ENCODE measurements at places on chromosomes 7 and 10.

DNA sequence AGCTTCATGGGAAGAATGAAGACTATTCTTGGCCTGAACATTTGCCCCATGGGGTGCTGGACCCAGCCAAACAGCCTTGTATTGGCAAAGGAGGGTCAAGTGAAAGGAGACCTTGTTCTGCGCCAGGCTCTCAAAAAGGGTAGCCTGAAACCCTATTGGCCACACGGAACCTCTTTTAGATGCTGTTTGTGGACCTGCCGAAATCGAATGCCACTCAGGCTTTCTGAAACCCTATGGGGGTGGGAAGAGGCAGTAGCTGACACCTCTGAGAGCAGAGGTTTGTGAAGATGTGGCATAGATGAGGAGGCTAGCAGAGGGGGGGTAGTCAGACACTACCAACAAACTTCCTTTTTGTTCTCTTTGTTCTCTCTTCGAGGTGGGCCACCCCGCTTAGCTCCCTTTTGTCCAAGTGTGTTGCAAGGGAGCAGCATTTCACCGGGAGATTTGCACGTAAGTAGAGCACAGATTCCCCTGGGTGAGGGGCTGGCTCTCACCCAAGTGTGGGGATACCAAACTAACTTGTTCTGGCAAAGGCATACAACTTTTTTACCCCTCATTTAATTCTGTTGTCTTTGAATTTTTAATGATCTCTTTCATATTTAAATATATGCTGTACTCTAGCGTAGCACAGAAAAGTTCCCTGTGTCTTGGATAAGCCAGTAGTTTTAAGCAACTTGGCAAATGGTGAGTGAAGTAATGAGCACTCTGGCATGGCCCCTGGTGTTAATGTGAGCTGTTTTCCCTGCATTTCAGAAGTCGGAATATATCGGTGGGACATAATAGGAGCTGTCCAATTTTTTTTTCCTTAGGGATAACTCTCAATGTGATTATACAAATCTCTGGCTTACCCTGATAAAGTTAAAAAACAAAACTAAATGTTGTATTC, 107.7 kb downstream of the SEPTIN7 start:
- no peak for DNase-seq

- no peak for DNase-seq
These were observed 258.2 kb upstream of the MAGI2 start for GRCh38 chr7:79711660-79712059.

DNA sequence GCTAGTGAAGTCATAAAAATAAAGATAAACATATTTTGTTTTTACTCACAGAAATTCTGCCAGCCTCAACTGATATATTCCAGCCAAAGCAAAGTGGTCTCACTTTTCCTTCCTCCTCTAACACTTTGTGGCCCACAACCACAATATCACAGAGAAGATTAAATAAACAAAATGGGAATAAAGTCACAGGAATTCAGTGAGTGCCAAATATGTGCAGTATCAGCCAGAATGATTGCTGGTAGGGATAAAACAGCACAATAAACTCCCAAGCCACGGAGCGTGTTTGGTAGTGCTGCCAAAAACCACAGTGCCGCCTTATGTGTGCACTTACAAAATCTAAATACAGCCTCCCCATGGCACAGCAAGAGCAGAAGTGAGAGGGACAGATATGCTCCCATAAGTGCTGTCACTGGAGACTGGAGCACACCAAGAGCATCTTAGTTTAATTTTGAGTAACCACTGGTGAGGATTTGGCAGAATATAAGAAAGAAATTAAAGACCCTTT, 155.8 kb downstream of the POM121L12 start:
- DNase-seq, result no peak

DNA sequence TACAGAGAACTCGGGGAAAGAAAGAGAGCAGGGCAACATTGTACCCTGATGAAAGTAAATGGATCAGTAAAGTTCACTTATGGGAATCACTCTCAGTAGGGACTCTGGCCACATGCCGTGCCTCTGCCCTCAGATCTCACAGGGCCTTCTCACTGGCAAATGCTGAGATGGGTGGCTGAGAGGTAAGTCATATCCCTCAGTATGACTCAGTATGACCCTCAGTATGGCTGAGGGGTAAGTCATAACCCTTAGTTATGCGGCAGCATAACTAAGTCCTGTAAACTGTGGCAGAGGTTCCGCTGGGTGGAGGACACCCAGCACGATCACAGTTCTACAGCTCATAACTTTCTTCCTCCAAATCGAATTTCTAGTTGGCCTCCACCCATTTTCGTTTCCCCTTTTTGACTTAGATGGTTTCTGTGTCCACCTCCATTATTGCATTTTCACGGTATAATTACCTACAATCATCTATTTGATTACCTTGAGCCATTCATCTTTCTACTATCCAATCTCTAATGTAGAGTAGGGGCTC, 26.5 kb upstream of the WNT16 start:
- peak; percentile 3 for DNase-seq

DNA sequence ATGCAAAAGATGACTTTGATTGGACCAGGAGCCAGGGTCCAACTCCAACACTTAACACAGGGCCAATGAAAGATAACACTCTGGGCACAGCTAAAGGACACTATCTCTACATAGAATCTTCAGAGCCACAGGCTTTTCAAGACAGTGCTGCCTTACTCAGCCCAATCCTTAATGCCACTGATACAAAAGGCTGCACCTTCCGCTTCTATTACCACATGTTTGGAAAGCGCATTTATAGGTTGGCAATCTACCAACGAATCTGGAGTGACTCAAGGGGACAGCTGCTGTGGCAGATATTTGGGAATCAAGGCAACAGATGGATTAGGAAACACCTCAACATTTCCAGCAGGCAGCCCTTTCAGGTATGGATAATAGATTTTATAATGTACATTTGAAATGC, 160.7 kb downstream of the MALRD1 start:
- no peak for DNase-seq

DNA sequence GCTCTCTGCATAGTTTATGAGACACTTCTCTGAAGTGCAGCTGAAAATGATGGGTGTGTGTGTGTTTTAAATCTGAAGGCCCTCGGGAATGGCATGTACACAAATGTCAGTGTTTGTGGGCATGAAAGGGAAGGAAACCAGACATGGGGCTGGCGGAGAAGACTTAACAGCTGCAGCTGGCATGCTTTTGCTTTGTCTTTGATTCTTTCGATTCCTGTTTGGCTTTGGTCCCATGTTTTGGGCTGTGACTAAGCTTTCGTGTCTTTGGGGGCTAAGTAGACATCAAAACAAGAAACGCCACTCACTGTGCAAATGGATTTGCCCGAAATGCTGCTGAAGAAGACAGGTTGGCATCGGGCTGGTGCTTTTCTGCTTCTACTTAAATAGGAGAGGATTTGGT, 179.3 kb downstream of the PFKFB3 start:
- peak; percentile 41 for DNase-seq

All from CD4-positive, alpha-beta T cell treated with Interleukin-1 beta for 1 hour (primary cell).